ENCODE measurements at places on chromosomes 4 and X. TPM values are rescaled to one million over a fixed set of nuclear protein-coding genes. Genes with fewer than 3 reads are reported as not detected.

- no peak overlapping the region for H3K27ac ChIP-seq
- H3K27me3 ChIP-seq: no peaks in the 10 kb centered on the region
- DNase-seq: no peak
- H3K4me3 ChIP-seq: no peak overlapping the region
These were observed 50.8 kb downstream of the ANXA3 start for GRCh38 chr4:78602334-78602733.

The SSX2B gene
- not detected for total RNA-seq

GRCh38 chr4:38757945-38758600 lies 24.7 kb downstream of the TLR10 start:
- no peak overlapping the region for H3K4me3 ChIP-seq
- H3K27ac ChIP-seq: no peak overlapping the region
- no peaks in the 10 kb centered on the region for H3K27me3 ChIP-seq
- no peaks in the 10 kb centered on the region for H3K36me3 ChIP-seq

- H3K4me3 ChIP-seq: no peak overlapping the region
- H3K27ac ChIP-seq: no peak overlapping the region
- no peaks in the 10 kb centered on the region for H3K27me3 ChIP-seq
- H3K4me1 ChIP-seq: no peaks in the 10 kb centered on the region
- peaks cover 5% of the 10 kb centered on the region for H3K36me3 ChIP-seq
- DNase-seq: no peak
These were observed 35.3 kb downstream of the ARFIP1 start for GRCh38 chr4:152815078-152815477.

The NDUFB11 gene
- 17.0 TPM for total RNA-seq

GRCh38 chr4:80814266-80814665 lies 216.2 kb upstream of the BMP3 start:
- H3K4me1 ChIP-seq: no peaks in the 10 kb centered on the region
- H3K4me3 ChIP-seq: no peak overlapping the region
- no peaks in the 10 kb centered on the region for H3K36me3 ChIP-seq
- H3K27ac ChIP-seq: no peak overlapping the region
- no peak for DNase-seq
- no peaks in the 10 kb centered on the region for H3K27me3 ChIP-seq

DNA sequence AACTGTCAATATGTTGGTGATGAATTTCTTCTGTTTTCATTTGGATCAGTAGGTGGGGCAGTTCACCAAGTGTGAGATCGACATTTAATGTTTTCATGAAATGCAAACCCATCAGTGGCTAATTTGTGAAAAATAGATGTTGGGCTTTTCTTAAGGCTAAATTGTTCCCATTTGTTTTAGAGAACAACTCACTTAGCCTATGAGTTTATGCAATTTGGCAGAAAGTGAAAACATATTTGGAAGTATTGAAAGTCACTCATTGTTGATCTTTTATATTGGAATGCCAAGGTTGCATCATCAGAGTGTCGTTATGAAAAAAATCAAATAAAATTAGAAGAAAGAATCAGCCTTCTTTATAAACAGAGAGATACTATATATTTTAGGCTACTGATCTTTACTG lies 132.4 kb downstream of the RPA4 start:
- H3K27me3 ChIP-seq: no peaks in the 10 kb centered on the region
- no peak overlapping the region for H3K27ac ChIP-seq
- no peak overlapping the region for H3K4me3 ChIP-seq
- no peaks in the 10 kb centered on the region for H3K36me3 ChIP-seq
- H3K4me1 ChIP-seq: no peaks in the 10 kb centered on the region

The ZAR1 gene
- not detected for total RNA-seq

The CXorf65 gene
- not detected for total RNA-seq

GRCh38 chrX:19190902-19191301 lies 68.6 kb upstream of the ADGRG2 start:
- no peak for DNase-seq
- H3K27me3 ChIP-seq: no peaks in the 10 kb centered on the region
- no peak overlapping the region for H3K27ac ChIP-seq
- no peak overlapping the region for H3K4me3 ChIP-seq
- no peaks in the 10 kb centered on the region for H3K4me1 ChIP-seq

DNA sequence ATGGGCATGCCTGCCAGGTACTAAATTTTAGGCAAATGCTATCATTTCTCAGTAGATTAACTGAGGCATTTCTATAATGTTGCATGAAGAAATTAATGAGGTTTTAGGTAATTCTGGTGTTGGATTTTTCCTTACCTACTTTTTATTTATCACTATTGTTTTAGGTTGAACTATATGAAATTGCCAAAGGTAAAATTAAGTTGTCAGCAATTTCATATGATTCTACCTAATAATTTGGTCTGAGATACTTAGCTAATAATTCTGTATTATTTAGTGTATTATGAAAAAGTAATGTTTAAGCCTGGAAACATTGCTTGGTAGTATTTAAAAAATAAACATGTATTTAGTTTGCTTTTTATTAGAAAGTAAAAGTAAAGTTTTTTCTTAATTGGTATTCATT lies 22.7 kb downstream of the SLC4A4 start:
- no peak overlapping the region for H3K27ac ChIP-seq
- H3K27me3 ChIP-seq: no peaks in the 10 kb centered on the region
- peaks cover 18% of the 10 kb centered on the region for H3K36me3 ChIP-seq
- no peak for DNase-seq

The SRPX2 gene
- total RNA-seq: 20.6 TPM

GRCh38 chr4:169256101-169256612 lies 14.6 kb downstream of the SH3RF1 start:
- H3K27ac ChIP-seq: peak overlapping the region; percentile 15
- no peak overlapping the region for H3K4me3 ChIP-seq
- H3K27me3 ChIP-seq: no peaks in the 10 kb centered on the region

- no peaks in the 10 kb centered on the region for H3K4me1 ChIP-seq
- H3K4me3 ChIP-seq: peak within 1 kb of the TSS; percentile 48
- H3K36me3 ChIP-seq: no peaks in the 10 kb centered on the region
- H3K27ac ChIP-seq: no peak within 1 kb of the TSS
- H3K27me3 ChIP-seq: peaks cover 41% of the 10 kb centered on the region
These were observed at the start of gene HPSE for GRCh38 chr4:83334425-83335241. HPSE (minus strand) TSS chr4:83334848; CDS start chr4:83334782, 66 bp downstream.

GRCh38 chr4:80219301-80220025 lies 22.2 kb downstream of the PRDM8 start:
- H3K4me3 ChIP-seq: no peak overlapping the region
- no peaks in the 10 kb centered on the region for H3K36me3 ChIP-seq
- peaks cover 2% of the 10 kb centered on the region for H3K4me1 ChIP-seq
- peak; percentile 60 for DNase-seq

DNA sequence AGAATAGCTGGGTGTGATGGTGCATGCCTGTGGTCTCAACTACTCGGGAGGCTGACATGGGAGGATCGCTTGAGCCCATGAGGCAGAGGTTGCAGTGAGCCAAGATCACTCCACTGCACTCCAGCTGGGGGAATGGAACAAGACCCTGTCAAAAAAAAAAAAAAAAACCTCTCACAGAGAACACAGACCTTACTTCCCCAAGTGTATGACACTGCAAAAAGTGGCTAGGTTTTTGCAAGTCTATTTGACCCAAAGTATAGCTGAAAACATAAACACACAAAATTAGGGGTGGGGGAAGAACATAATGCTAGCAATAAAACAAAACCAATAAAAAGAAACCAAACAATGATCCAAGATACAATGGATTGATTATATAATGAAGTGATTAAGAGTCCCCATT lies 6.7 kb downstream of the LAMP2 start:
- H3K27ac ChIP-seq: no peak overlapping the region
- DNase-seq: no peak
- no peak overlapping the region for H3K4me3 ChIP-seq
- no peaks in the 10 kb centered on the region for H3K4me1 ChIP-seq
- H3K36me3 ChIP-seq: no peaks in the 10 kb centered on the region

DNA sequence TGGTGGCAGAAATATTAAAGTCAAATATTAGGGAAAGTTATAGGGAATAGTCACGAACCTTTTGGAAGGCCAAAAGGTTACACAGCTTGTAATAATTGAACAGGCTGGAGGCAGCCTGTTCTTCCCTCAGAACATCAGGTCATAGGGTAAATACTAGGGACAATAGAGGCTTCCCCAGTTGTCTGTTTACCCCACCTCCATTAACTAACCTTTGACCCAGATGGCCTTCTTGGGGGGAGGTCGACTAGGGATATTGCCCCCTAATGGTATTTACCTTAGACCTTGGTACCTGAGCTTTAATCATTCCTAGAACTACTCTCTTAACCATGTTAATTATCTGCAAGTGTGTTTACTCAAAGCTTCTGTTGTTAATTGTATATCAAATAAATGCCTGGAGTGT lies 26.0 kb downstream of the C4orf17 start:
- no peak overlapping the region for H3K27ac ChIP-seq
- DNase-seq: no peak
- no peak overlapping the region for H3K4me3 ChIP-seq
- H3K4me1 ChIP-seq: no peaks in the 10 kb centered on the region
- H3K36me3 ChIP-seq: no peaks in the 10 kb centered on the region

The GDPD2 gene
- total RNA-seq: not detected

Measured in IMR-90 (cell line).